Caki2 (cell line): ENCODE measurements at places on chromosomes 16 and 17. TPM values are rescaled to one million over a fixed set of nuclear protein-coding genes. Genes with fewer than 3 reads are reported as not detected.

The ANKS4B gene
- total RNA-seq = not detected in 2 replicates

The SLC12A3 gene
- not detected in 2 replicates for total RNA-seq

DNA sequence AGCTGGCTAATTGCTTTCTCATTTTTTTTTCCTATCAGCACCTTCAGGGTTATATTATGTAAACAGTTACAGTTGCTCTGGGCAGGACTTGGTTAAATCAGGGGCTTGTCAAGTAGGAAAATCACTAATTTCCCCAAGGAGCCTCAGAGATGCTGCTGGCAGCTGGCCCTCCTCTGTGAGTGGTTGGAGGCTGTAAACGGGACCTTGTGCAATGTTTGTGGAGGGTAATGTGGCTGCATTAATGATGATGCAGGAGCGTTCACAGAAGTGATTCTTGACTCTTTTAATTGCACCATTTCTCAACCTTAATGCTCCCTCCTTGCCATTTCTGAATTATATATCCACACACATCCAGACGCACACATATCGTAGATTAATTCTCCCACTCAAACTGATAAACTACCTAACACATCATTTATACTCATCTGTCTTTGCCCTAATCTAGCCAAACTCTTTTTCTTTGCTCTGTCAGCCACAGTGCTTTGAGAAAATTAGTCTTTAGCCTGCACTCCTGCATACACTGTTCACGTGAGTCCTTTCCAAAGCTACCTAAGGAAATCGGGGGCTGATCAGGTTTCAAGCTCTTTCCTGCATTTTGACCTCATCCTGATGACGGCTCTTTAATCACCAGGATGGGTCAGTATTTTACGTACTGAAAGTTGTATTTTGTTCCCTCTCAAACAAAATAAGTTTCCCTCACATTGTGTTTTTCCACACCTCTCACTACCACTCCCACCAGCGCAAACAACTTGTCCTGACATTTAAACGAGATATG lies 154.4 kb upstream of the PIRT start:
- no peak for DNase-seq

- no peak for DNase-seq
Observed at GRCh38 chr16:88739139-88739976, 33.1 kb downstream of the CTU2 start.

- DNase-seq = peak; percentile 21
Observed at GRCh38 chr17:59378675-59379074, 47.2 kb downstream of the YPEL2 start.

DNA sequence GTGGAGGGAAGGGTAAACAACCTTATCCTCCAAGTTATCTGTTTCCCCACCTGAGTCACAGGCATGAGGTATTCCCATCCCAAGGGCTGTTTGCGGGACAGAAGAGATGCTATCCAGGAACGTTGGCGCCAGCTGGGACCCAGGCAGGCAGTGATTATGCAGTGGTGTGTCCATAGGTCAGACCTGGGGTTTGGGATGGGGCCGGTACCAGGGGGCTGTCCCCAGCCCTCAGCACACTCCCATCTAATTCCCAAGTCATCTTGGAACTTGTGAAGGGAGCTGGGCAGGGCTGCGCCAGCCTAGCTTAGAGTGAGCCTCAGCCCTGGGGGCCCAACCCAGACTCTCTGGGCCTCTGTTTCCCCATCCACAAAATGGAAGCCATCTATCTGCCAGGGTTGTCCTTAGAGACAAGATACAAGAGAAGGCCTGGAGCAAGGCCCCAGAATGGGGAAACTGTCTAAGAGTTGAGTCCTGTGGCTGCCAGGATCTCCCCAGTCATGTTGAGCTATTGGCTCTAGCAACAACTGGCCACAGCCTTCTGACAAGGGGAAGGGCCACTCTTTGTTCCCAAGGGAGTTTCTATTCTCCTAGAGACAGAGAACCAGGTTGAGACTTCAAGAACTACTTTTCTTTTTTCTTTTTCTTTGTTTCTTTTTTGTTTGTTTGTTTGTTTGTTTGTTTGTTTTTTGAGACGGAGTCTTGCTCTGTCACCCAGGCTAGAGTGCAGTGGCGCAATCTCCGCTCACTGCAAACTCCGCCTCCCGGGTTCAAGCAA lies 9.8 kb upstream of the JUP start:
- no peak for DNase-seq

GRCh38 chr17:57404073-57404472 lies 147.8 kb downstream of the MSI2 start:
- no peak for DNase-seq

GRCh38 chr17:77483128-77483598 lies 342.4 kb downstream of the SEC14L1 start:
- DNase-seq = no peak
